ENCODE measurements at places on chromosomes 6 and 20.

GRCh38 chr6:163646866-163647265 is 232.3 kb downstream of the QKI start:
- no peak for DNase-seq

GRCh38 chr20:33127422-33128097 is 40.4 kb upstream of the BPIFA2 start:
- DNase-seq, result no peak

GRCh38 chr6:143268439-143268838 is 182.1 kb downstream of the ADAT2 start:
- no peak for DNase-seq

- no peak for DNase-seq
Observed at GRCh38 chr6:134162932-134163331, 110.5 kb upstream of the SLC2A12 start.

DNA sequence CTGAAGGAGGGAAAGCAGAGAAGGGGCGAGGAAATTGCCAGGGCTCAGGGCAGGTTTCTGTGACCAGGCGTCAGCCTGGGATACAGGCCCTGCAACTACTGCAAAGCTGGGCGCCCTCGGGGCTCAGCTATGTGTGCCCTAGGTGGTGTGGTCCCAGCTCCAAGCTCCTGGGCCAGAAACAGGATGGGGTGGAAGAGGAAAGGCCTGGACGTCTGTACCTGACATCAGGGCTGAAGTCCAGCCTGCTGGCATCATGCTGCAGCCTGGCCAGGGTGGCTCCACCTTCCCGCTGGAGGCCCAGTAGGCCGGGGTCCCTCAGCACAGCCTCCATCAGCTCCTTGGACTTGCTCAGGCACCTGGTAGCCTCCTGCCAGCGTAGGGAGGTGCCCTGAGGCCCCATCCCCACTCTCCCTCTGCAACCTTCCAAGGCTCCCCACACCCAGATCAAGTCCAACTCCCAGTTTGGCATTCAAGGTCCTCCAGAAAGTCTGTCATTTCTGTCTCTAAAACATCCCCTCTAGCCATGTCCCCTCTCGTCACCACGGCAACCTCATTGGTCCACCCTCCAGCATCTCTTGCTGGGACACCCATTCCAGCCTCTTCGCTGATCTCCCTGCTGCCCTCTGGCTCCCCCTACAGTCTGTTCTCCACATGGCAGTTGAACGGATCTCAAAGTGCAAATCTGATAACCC is 38.2 kb downstream of the KIAA1755 start:
- peak; percentile 2 for DNase-seq

- peak; percentile 53 for DNase-seq
Observed at GRCh38 chr6:24935366-24936152, at the start of gene RIPOR2. Gene RIPOR2 (minus strand): TSS chr6:24935960. CDS start chr6:24935898, 62 bp downstream.

- DNase-seq, result no peak
Observed at GRCh38 chr20:61049684-61050083, 202.4 kb upstream of the CDH4 start.

- no peak for DNase-seq
Observed at GRCh38 chr20:50722424-50723155, 8.8 kb upstream of the PARD6B start.

Measured in stimulated activated CD8-positive, alpha-beta memory T cell treated with anti-CD3 and anti-CD28 coated beads, Interleukin-2, amount 100 ng/mL, for 1 hour (primary cell).